ENCODE measurements at places on chromosomes 1 and 21.

DNA sequence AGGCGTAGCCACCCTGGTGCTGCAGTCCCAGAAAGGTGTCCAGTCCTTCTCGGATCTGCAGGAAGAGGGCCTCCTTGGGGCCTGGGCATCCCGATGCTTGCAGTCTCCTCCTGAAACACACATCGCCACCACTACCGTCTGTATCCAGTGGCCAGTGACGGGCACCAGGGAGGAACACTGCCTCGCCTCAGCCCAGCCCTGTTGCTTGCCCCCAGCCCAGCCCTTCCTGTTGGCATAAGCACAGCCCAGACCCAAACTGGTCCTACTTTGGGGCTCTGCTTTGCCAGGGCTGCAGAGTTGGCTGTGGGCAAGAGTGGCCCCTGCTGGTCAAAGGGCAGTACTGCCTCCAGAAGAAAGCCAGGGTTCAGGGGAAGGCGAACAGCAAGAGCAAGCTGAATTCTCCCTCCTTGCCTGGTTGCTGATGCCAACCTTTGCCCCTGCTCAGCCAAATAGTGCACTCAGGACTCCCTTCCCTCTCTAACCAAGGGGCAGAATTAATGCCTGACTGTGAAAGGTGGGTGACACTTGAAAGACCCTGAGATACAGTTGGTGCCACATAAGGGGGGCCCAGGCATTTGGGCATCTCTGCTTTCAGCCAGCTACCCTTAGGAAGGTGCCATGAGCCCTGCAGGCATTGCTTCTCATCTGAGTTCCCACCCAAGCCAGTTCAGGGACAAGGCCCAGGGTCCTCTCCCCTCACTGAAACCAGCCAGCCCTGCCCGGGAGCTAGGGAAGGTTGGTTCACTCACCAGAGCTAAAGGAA, 11.1 kb upstream of the ARHGEF2 start:
- peak; percentile 83 for DNase-seq

DNA sequence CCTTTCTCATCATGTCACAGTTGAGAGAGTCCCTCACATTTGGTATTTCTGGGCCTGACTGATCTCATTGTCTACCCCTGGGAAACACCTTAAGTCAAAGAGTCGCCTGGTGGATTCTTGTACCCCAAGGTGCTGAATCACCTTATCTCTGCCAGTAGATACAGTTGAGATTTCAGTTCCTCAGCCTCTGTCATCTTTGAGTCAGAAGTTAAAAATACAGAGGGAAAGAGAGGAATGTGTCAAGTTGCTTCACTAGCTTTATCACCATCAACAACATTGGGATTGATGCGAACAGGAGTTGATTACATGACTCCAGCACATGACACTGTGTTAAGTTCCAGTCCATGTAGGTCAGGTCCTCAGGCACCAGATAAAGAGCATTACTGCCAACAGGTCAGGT, 513.0 kb downstream of the NUF2 start:
- DNase-seq: no peak

DNA sequence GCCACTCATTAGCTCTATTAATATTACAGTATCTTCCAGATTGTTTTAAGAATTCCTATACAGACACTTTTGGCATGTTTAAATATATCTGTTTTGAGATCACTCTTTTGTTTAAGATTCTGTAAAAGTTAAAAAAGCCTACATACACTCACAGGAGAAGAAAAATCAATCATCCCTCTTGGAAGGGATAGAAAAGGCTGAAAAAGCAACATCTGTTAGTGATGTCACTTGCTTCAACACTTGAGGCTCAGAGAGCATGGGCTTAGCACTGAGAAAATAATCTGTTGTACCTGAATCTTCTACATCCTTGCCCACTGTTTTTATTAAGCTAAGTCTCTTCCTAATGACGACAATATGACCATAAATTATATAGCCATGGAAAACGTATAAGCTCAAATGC, 127.0 kb downstream of the ZP4 start:
- DNase-seq: no peak

DNA sequence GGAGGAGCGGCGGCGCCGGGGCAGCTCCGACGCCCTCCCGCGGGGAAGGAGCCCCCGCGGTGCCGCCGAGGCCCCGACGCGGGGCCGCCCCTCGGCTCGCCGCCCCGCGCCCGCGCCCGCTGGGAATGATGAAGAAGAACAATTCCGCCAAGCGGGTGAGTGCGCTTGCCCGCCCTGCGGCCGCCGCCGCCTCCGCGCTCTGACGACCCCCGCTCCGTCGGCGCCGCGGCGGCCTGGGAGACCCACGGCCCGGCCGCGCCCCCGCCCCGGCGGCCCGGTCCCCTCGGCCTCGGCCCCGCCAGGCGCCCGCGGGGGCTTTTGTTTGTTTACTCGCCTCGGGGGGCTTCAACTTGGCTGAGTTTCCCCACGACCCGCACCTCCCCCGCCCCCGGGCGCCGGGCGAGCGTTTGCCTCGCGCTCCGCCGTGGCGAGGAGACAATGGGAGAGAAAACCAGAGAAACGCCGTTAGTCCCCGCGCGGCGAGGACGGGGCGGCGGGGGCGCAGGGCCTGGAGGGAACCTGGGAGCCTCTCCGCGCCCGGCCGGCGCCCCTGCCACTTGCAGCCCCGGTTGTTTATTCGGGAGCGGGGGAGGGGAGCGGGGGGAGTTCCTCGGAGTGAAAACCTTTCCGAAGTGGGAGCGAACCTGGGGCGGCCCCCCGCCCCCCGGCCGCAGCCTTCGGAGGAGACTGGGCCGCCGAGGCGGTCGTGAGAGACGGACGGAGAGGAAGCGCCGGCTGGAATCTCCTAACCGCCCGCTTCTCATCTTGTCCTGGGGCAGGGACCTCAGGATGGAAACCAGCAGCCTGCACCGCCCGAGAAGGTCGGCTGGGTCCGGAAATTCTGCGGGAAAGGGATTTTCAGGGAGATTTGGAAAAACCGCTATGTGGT, 661 bp downstream of the PLEKHO1 start:
- peak; percentile 43 for DNase-seq

GRCh38 chr1:84253891-84254290, 47.6 kb upstream of the SAMD13 start:
- DNase-seq: peak; percentile 78

GRCh38 chr1:175530622-175531375, 212.6 kb downstream of the TNR start:
- DNase-seq: no peak

GRCh38 chr1:155776414-155776813, 80.6 kb downstream of the GON4L start:
- DNase-seq: no peak

DNA sequence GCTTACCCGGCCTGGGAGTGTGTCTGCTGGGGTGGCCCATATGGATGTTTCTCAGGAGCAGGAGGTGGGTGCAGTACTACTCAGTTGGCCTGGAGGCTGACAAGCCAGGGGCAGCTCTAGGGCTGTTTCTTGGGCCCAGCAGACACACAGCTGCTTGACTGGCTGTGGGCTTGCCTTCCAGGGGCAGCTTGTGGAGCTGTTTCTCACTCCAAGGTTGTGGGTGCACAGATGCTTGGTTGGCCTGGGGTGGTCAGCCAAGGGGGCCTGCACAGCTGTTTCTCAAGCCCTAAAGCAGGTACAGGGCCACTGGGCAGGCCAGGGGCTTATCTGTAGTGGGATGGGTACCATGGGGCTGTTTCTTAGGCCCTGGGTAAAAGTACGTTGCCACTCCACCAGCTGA, 1078.1 kb upstream of the ADGRL2 start:
- DNase-seq: no peak

GRCh38 chr1:235410467-235410866, 43.2 kb downstream of the TBCE start:
- no peak for DNase-seq

DNA sequence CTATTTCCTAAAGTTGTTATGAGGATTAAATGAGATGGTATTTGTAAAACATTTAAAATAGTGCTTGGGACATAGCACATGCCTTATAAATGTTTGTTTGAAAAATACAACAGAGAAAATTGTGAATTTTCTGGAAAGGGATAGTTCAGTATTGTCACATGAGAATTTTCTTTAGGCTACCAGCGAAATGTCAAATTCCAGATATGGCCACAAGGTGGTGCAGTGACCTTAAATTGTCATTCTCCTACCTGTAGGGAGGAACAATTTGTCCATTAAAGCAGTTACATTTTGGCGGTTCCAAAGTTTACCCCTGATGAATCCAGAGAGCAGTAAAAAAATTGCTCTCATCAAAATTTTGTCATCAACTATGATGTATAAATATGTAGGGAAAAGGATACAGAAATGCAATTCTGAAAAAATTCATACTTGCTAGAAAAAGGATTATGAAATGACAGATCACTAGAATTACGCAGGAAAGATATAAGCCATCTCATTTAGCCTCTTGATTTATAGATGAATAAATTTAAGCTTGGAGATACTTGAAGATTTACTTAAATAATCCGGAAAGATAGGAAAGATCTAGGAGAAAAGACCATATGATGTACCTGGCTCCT, 50.2 kb upstream of the TSHB start:
- DNase-seq: peak; percentile 31

DNA sequence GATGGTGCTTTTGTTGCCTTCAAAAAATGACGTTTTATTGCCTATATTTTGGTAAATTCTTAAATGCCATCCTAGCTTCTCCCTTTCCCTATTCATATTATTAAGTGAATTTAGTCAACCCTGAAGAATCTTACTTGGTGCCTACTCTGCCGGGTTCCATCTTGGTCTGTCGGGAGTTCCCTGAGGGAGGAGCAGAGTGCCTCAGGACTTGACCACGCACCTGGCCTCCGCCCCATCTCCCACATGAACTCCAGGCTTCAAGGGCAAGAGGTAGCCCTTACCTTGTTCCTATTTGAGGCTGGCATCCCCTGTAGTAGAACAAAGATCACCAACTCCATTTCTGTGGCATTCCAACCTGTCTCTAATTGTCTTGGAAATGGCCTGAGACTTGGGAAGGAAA, 21.5 kb downstream of the VANGL2 start:
- no peak for DNase-seq

DNA sequence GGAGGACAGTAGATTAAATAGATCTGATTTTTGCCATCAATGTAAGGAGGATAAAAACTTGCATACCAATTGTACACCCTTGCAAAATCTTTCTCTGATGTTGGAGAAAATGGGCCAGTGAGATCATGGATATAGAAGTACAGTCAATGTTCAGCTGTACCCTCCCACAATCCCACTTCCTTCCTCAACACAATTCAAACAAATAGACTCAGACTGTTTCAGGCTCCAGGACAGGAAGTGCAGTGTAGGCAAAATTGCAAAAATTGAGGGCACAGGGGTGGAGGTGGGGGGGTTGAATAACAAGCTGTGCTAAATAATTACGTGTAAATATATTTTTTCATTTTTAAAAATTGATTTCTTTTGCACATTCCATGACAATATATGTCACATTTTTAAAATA, 3.9 kb upstream of the IFI44 start:
- no peak for DNase-seq

DNA sequence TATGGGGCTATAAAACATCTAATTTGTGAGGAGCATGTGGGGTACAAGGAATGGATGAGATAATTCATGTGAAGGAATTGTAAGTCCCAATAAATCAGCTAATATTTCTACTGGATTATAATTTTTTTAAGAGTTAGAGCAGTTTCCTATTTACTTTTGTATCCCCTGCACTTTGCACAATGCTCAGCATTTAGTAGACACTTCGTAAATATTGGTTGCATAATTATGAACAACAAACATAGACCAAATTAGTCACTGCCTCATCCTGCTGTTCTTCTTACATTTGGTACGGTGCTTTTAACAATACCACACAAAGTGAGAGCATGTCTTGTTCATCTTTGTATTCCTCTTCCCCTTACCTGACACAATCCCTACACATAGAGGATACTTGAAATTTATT, 27.1 kb upstream of the RRP15 start:
- DNase-seq: no peak

DNA sequence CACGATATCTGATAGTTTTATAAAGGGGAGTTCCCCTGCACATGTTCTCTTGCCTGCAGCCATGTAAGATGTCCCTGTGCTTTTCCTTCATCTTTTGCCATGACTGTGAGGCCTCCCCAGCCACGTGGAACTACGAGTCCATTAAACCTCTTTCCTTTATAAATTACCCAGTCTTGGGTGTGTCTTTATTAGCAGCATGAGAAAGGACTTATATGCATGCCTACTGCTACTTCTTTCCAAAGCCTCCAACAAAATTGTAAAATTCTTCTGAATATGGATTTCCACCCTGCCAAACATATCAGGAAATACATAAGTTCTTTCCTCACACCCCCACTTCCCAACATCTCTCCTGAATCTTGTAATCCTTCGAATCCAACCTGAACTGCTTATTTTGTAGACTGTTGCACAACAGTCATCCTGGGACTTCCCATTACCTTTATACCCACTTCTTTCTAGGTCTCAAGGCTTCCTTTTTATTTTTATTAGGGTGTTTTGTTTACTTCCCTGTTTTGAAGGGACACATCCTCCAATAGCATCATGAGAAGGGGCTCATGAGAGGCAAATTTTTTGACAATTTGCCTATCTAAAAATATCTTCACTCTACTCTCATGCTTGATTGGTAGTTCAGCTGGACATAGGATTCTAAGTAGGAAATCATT, 67.5 kb upstream of the MUTYH start:
- DNase-seq: no peak

GRCh38 chr1:36084497-36085115, 712 bp downstream of the TEKT2 start:
- DNase-seq: no peak

- DNase-seq: no peak
Measured at GRCh38 chr1:75789988-75790387, 3.9 kb downstream of the RABGGTB start.

GRCh38 chr21:16116798-16117197, 387.0 kb downstream of the USP25 start:
- DNase-seq: no peak

GRCh38 chr1:94383966-94384408, 34.2 kb upstream of the ABCD3 start:
- no peak for DNase-seq

DNA sequence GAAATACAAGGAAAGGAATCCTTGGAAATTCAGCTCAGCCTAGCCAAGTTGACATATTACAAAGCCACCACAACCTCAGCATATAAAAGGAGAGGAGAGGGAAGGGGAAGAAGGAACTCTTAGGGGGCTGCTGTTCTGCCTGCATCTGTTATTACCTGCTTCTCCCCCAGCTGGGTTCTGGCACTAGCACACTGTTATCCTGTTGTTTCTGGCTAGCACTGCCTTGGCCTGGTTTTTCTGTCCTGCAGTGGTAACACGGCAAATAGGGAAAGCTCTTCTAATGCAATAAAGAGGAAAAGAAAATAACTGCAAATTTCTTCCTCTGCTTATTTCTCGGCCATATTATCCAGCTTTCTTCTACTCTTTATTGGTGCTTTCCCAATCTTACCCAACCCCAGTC, 16.5 kb upstream of the VCAM1 start:
- DNase-seq: no peak

DNA sequence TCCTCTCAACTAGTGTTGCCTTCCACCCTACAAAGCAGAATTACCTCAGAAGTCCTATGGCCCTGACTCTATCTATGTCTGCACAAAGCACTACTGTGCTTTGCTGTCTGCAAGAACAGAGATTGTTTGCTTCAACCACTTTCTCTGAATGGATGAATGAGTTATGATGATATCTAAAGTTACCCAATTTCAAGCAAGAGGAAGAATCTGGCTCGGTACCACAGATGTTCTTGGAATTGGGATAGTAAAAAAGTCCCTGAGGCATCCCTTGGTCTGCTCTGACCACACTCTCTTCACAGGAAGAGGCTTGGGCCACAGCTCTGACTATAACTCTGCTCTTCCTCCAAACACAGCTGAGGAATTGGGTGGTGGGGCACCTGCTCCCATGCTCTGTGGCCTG, 31.2 kb downstream of the MTARC1 start:
- DNase-seq: peak; percentile 67

Data from AG20443 (cell line).